ENCODE measurements at places on chromosomes 12 and 14.
A peak's percentile ranks its signal among the peaks of the same experiment; 100 is the strongest.

- no peak for DNase-seq
Measured at GRCh38 chr12:110282956-110283817, 2.1 kb downstream of the ATP2A2 start.

DNA sequence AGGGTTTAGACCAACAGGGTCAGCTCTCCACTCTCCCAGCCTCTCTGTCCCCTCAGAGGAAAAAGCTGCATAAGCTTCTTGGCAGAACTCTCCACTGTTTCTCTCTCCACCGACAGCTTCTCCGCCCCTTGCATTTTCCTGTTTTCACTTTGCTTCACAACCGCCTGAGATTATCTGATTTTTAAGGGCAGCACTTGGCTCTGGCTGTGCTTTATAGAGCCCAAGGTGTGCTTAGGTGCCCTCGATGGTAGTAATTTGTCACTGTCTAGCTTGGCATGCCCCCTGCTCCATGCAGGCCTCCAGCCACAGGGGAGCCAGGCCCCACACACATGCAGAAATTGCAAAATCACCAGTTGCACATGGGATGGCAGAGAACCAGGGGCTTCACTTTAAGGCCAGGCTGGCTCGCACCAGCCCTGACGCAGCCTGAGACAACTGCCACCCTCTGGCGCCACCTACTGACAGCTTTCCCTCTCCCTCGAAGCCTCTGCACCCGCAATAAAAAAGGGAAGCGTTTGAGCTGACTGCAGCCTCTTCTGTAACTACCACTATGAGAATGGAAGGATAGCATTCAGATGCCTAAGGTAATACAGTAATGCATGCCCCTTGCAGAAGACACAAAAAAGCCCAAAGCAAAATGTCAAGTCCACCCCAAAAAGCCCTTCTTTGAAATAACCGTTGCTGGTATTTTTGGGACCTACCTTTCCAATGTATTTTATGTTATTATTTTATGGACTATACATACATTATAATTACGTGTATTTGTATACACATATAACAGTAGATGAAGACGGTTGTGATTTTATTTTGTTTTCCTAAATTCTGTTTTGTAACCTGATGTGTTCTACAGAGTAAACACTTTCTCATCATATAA is 32.0 kb upstream of the RIMBP2 start:
- DNase-seq, result peak; percentile 86

- DNase-seq, result no peak
Measured at GRCh38 chr14:65206448-65207096, 104.3 kb upstream of the MAX start.

DNA sequence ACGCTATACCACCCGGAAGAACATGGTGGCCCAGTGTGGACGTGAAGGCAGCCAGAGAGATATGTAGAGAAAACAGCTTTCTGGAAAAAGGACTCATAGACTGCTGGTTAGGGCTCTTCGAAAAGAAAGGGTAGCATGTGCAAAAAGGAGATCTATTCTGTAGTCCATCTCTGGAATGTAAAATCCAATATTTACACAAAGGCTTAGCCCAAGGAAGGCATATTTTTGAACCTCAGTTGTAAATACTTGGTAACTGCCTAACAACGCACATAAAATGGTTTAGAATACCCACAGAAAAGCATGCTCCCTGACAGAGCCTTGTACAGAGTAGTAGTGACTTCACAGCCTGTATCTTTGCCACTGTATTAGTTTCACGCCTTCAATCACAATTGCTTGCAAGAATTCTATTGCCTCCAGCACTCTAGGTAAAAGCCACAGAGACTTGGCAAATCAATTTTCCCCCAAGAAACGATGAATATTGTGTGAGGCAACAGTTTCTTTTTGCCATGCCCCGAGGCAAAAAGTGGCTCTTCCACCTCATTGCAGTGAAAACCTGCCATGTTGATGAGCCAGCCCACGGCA is 59.2 kb downstream of the TRIM9 start:
- no peak for DNase-seq

DNA sequence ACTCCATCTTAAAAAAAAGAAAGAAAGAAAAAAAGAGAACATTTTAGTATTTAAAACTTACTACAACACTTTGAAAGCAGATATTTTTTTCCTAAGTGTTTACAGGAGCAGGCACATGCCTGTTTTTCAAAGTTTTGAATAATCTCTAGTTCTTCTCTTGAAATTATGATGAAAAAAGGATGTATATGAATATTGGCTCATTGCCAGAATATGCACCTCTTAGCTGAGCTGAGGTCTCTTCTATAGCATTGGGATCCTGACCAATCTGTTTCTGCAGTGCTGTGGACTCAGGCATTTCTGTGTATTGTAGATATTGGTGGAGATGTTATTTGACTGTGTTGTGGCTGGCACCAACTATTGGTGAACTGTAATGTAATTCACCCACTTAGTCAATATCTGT is 15.0 kb downstream of the TECPR2 start:
- no peak for DNase-seq

GRCh38 chr14:77027538-77028383 is 747 bp downstream of the IRF2BPL start:
- peak; percentile 85 for DNase-seq

GRCh38 chr12:22206111-22206728 is 128.3 kb downstream of the ST8SIA1 start:
- DNase-seq, result no peak

DNA sequence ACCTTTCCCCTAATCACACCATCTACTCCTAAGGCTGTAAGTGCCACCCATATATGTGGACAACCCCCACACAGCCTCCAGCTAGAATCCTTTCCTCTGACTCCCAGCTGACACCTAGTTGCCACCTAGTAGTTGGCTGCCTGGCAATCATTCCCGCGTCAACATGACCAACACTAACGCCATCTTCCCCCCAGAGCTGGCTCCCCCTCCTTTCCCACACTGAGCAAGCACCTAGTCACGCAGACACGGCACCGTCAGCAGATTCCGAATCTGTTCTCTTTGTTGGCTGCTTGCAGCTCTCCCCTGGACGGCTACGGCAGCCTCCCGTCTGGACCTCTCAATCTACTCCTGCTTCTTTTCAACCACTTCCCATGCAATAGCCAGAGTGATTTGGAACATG is 27.7 kb downstream of the UBR7 start:
- no peak for DNase-seq

DNA sequence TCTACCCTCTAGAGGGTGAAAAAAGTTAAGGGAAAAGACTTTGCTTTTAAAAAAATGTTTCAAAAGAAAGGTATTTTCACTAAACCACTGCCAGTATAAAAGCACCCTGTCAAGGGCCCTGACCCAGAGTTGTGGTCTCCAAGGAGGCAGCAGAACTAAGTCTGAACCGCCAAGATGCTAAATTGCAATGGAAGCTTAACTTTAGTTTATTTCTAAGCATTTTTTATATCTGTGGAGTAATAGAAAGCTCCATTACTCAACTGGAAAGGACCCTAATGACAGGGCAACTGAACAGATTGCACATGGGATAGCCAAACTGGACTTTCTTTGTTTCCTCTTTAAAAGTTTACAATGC is 379.8 kb downstream of the NAV3 start:
- no peak for DNase-seq

DNA sequence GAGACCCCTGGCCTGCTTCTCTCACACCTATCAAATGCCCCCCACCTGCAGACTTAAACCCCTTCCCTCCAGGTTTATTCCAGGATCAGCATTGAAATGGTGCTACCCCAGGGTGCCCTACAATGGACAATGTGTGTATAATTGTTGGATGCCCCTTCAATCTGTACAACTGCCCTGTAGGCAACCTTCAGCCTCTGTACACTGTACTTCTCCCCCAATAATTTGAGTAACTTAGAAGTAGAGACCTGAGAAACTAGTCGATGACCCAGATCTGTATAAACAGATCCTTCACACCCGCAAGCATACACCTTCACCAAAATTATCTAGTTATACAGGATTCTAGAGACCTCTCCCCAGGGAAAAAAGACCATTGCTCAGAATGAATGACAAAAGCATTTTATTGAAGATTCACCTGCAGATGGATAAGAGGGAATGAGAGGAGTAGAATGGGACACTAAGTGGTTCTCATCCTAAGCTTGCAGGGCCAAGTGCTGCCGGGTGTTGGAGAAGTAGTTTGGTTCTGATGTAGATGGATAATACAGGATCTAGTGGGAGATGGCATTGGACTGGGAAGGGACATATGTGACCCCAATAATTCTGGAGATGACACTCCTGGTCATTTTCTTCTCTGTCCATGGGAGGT is 7.6 kb downstream of the KRT4 start:
- no peak for DNase-seq

- DNase-seq, result no peak
Measured at GRCh38 chr14:65356327-65356836, 56.1 kb upstream of the FUT8 start.

DNA sequence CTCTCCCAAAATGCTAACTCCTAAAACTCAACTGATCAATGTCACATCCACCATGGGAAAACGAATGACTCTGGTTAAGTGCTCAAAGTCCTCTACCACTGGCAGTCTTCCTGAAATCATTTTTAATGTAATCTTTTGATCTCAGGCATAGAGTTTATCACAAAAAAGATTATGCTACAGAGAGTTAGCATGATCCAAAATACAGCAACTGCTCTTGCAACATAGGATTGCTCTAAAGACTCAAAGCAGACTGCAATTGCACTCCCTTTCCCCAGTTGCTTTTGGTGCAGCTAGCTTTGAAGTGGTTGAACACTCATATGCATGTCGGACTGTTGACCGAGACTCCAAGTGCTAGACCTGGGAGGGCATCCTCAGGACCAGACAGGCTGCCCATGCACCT is 109.3 kb downstream of the C12orf42 start:
- DNase-seq, result no peak

DNA sequence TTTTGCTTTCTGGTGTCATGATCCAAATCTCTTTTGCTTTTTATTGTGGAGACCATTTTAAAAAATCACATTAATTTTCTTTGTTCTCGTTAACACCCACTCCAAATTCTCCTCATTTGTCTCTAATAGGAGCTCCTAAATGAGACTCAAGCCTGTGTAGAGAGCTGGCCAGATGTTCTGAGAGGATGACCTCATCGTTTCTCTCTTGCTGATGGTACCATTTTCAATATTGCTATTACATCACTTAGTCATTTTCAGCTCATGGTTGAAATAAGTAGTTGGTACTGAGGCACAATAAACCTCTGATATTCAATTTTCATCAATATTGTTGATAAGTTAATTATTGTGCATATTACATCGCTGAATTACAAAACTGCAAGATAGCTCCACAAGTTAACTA is 31.5 kb downstream of the SPTB start:
- no peak for DNase-seq

DNA sequence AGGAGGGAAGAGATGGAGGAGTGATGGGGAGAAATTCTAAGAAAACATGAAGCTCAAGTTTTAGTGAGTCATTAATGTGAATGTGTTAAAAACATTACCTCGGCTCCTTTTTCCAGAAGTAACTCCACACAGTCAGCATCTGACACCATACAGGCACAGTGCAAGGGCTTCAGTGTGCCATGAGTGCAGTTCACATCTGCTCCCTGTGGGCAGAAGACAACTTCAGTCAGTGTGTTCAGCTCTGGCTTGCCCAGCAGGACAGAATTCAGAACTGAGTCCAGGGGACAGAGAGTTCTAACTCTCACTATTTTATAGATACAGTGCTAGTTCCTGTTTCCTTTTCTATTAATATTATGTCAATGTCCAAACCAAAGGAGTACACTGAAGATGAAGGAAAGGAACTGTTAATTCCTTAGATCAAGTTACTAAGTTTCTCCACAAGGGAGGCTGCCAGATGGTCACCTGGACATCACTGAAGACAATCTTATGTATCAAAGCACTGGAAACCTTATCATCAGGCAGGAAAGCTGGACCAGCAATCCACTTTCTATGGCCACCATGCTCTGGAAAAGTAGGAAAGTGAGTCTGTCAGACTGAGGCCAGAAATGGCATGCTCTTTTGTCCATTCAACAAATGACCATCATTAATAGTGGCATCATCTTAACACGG is 6.1 kb downstream of the ASB8 start:
- DNase-seq, result no peak

DNA sequence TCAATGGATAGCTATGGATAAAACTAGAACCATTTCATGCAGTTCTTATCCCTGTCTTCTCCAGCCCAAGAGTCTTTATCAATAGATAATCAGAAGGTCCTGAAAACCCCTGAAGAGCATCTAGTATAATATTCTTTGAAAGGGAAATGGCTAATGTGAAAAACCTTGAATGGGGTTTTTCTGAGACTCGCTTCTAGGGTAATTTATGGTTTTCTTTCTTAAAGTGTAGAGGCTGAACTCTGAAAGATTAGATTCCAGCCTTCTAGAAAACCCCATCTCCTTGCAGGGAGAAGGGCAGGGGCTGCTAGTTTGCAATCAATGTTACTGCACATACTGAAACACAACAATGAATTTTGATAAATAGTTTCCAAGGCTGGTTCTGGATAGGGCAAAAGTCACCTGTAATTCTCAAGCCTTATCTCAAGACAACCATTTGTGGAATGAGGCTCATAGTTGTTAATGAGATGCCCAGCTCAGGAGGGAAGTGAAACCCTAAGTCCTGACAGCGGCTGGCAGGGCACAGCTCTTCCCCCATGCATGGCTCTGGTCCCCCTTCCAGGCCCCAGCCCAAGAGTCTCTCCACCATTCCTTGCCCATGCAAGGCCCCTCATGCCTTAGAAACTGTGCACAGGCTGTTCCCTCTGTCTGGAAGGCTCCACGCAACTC is 33.7 kb upstream of the PYGL start:
- DNase-seq, result no peak

DNA sequence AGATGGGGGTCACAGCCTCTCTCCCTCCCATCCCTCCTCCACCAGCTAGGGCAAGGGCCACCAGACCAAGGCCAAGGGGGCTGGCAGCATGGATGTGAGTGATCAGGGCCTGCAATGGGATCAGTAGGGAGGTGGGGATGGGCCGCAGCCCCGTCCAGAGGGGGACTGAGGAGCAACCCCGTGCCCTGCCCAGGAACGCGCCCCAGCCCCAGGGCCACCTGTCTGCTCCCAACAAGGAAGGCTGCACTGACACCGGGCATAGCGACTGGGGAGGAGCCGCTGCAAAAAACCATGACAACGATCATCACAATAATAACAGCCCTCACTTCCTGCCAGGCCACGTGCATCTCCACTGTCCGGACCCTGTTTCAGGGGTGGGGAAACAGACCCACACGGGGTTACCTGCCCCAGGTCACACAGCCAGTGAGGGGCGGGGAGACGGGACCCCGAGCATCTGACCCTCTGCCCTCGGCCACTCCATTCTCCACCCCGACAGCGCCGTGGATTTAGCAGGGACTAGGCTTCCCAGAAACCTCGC is 24.3 kb downstream of the NCOR2 start:
- peak; percentile 39 for DNase-seq
